ENCODE measurements at places on chromosomes 2 and 18. TPM values are rescaled to one million over a fixed set of nuclear protein-coding genes. Genes with fewer than 3 reads are reported as not detected.
A peak's percentile ranks its signal among the peaks of the same experiment; 100 is the strongest.

DNA sequence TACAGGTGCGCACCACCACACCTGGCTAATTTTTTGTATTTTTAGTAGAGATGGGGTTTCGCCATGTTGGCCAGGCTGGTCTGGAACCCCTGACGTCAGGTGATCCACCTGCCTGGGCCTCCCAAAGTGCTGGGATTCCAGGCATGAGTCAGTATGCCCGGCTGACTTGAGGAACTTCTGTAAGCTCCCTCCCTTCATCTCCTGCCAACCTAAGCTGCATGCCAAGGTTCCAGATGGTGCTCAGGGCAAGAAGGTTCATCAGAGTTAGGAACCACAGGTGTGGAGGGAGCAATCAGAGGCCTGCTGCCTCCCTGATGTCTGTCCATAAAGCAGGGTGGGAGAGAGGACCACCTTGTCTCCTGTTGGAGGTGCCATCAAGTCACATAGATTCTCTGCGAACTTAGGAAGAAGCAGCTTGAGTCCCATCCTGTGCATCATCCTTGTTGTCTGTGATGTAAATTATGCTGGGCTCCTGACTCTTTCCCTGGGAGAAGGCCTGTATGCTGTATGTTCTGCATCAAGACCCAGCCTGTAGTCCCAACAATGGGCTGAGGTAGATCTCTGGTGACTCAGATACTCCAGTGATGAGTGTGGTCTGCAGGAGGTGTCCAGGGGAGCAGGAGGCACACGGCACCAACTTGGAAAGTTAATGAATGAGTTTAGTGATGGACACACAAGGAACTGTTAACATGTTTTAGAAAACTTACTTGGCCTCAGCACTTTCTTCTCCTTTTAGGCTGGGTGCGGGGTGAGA is 53.1 kb downstream of the TMEM17 start:
- no peak for DNase-seq

GRCh38 chr2:1688161-1688560 is 56.2 kb downstream of the PXDN start:
- DNase-seq, result no peak

DNA sequence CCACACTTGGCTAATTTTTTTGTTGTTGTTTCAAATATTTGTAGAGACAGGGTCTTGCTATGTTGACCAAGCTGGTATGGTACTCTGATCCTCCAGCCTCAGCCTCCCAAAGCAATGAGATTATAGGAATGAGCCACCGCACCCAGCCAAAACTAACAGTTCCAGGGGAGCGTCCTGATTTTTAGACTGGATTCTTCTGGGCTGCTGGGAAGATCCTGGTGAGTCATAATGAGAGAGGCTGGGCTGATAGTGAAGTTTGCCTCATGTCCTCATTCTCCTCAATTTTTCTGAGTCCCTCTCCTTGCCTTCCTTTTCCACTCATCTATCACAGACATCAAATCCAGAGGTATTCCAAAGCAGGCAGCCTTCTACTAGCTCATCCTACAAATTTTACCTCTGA is 81.3 kb downstream of the VSNL1 start:
- no peak for DNase-seq

DNA sequence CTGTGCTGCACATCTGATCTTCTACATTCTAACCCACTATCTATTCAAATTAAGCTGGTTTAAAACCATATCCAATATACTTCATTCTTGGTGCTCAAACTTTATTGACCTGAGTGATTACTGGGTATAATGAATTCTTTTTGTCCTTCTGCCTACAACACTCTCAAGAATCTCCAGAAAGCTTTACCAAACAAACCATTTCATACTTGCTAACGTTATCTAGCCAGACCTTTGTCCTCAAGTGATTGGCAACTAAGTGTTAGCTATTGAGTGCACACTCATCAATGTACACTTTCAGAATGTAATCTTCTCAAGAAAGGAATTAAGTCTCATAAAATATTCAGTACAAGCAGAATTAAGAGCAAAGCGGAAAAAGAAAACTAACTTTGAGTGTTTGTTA is 1.4 kb downstream of the SUCLG1 start:
- DNase-seq, result no peak

DNA sequence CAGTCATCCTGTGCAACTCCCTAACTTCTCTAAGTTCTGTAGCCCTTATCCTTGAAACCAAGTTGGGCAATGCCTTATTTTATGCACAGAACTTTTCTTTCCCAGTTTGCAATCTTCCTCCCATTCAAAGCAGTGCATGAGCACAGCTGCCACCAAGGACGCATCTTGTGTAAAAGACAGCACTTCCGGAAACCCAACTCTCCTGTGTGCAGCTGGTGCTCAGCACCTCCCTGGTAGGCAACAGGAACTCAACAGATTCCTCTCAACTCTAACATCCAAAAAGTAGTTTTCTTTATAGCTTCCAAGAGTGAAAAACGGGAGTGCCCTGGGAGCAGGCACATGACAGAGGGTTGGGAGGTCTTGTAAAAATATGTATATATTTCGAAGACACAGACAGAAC is 2.2 kb downstream of the TMEM18 start:
- DNase-seq, result no peak

The CABLES1 gene
- total RNA-seq, result 3.5 TPM

DNA sequence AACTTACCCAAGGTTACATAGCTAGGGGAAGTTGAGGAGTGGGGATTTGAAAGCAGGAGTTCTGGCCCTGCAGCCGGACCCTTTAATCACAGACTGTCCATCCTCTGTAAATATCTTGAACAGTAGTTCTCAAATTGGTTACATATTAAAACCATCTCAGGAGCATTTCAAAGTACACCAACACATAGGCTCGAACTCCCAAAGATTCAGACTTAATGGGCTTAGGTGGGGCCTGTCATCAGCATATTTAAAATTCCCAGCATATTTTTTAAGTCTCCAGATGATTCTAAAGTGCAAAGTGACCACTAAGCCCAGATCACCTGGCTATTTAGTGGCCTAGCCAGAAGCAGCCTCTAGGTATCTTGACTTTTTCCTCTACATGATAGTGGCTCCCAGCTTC is 192.2 kb downstream of the ZNF385B start:
- no peak for DNase-seq

The CYP27A1 gene
- total RNA-seq, result not detected

The L3MBTL4 gene
- total RNA-seq, result 1.2 TPM

The MDH1B gene
- total RNA-seq, result 0.64 TPM

The TMEM185B gene
- 53.8 TPM for total RNA-seq

The IMPACT gene
- 24.9 TPM for total RNA-seq

The LRRC30 gene
- not detected for total RNA-seq

- no peak for DNase-seq
These were observed 10.9 kb downstream of the SERPINB12 start for GRCh38 chr18:63553081-63553480.

The GALNT14 gene
- 21.8 TPM for total RNA-seq

DNA sequence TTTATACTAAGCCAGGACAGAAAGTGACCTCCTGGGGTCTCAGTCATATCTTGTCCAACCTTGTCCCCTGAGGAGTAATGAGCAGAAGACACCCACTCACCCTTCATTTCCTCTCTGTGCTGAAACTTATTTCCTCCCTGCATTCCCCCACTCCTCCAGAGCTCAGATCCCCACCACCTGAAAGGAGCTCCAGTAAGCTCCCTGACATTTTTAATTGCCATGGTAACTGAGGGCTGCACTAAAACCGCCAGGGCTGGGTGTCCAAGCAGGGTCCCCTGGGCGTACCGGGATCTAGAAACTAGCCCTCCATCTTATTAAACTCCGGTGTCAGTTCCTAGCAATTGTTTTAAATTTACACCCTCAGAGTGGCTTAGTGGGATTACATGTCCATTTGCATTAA is 393.3 kb upstream of the HNRNPA3 start:
- DNase-seq, result no peak

- no peak for DNase-seq
These were observed 131.4 kb downstream of the VWC2L start for GRCh38 chr2:214542295-214542694.

DNA sequence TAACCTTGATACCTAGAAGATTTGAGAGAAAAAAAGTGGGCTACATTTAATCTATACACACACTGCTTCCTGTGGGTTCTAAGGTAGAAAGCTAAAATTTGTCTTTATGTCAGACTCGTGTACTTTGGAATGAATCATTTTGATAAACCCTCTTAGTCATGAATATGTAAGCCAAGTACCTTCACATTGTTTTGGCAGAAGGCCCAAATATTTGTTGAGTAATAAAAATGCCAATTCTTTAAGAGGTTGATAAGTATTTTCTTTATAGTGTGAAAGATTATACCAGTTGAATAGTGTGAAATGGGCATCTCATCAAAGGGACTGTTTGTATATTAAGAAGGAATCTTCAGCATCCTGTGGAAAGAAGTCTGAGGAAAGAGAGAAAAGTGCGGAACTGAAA is 1464.7 kb upstream of the ZEB2 start:
- peak; percentile 11 for DNase-seq

DNA sequence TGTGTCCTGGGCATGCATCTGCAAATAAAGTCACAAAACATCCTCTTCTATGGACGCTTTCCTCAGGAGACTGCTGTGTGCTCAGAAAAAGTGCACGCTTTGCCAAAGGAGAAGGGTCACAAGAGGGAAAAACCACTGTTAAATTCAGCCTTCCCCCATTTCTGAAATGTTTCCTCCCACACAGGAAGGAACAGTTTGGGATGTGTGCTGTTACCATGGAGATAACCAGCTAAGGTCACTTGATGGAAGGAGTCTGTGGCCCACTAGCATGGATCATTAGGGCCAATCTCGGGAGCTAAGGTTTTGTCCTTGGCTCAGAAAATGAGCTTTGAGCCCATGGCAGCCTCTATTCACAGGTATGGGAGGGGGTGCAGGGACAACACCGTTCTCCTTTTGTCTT is 5.6 kb downstream of the KCNE4 start:
- DNase-seq, result no peak

DNA sequence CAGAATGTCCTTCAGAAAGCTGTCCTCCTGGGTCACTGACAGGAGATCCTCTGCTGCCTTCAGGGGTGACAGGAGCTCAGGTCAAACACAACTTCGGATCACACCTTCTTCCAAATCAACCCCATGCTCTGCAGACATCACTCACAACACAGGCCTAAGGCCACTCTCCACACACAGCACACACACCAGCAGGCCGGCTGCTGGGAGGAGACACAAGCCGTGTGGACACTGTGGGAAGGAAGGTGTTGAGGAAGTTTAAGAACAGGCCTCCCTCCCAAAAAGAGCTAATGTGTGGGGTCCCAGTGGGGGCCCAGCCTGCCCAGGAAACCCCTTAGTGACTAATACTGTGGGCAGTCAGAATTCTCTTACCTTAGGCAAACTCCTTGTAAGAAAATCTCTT is 290.3 kb upstream of the ID2 start:
- DNase-seq, result no peak

DNA sequence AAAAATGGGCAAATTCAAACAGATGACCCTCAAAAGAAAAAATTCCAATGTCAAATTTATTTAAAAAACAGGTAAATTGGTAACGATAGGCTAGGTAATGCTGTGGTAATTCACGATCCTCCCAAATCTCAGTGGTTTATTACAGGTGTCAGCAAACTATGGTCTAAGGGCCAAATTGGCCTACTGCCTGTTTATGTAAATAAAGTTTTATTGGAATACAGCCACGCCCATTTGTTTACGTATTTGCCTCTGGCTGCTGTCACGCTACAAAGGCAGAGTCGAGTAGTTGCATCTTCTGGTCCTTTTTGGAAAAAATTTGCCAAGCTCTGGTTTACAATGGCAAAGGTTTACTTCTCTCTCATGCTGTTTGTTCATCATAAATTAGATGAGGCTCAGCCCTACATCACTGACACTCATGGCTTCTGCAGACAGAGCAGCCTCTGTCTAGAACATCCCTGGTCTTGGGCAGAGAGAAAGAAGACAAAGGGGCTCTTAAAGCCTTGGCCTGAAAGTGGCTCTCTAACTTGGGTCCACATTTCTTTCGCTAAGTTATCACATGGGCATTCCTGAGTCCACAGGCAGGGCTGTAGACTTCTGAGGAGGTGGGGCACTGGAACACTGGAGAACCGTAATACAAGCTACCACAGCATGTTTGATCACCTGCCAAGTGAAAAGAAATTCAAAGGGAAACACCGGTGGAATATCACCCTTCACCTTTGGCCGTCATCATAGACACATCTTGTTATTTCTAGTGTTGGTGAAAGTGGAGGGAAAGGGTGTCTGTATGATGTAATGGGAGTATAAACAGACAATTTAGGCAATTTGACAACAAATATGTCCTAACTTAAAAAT is 34.8 kb downstream of the SP110 start:
- DNase-seq, result no peak

- peak; percentile 60 for DNase-seq
These were observed 29.6 kb downstream of the MCEE start for GRCh38 chr2:71100195-71100964.

DNA sequence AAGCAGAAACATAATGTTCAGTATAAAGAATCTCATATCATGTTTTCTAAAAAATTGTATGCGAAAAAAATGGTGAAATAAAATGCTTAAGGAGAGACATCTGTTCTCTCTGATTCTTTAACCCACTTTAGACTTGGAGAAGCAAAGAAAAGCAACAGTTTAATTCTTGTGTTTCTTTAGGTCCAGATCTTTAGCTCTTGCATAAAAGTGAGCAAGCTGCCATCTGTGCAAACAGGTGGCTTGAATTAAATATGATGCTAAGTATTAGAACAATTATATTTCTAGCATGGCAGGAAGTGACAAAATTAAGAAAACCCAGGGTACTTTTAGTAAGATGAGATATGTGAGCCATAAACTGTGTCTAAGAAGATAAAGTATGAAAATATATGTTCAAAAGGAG is 1038.3 kb downstream of the DPP10 start:
- no peak for DNase-seq

The MTX2 gene
- 39.5 TPM for total RNA-seq

The ANKRD12 gene
- 7.9 TPM for total RNA-seq

- no peak for DNase-seq
These were observed 37.4 kb downstream of the AFF3 start for GRCh38 chr2:100104718-100105677.

The NEU2 gene
- not detected for total RNA-seq

- no peak for DNase-seq
These were observed 99.4 kb upstream of the SCN7A start for GRCh38 chr2:166593403-166593802.

DNA sequence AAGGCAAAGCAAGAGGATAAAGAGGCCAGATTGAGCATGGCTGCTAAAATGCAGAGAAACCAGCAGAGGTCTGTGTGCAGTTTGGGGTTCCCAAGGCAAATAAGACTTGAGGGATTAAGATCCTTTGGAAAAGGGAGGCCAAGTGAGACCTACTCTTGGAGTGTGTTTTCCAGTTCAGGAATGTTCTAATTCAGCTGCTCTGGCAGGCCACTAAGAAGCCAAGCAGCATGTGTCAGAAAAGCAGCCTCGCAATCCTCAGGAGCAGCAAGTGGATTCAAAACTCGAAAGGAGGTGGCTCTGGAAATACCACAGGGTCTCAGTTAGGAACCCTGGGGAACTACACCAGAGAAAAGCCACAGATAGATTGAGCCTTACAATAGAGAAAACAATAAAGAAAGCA is 569.2 kb downstream of the METTL4 start:
- DNase-seq, result no peak

GRCh38 chr2:118635891-118636290 is 211.6 kb downstream of the EN1 start:
- no peak for DNase-seq
